Activated CD4-positive, CD25-positive, alpha-beta regulatory T cell treated with anti-CD3 and anti-CD28 coated beads, Interleukin-2, amount 50 U/mL, for 16 hours (primary cell): ENCODE measurements at places on chromosomes 4 and X.

DNA sequence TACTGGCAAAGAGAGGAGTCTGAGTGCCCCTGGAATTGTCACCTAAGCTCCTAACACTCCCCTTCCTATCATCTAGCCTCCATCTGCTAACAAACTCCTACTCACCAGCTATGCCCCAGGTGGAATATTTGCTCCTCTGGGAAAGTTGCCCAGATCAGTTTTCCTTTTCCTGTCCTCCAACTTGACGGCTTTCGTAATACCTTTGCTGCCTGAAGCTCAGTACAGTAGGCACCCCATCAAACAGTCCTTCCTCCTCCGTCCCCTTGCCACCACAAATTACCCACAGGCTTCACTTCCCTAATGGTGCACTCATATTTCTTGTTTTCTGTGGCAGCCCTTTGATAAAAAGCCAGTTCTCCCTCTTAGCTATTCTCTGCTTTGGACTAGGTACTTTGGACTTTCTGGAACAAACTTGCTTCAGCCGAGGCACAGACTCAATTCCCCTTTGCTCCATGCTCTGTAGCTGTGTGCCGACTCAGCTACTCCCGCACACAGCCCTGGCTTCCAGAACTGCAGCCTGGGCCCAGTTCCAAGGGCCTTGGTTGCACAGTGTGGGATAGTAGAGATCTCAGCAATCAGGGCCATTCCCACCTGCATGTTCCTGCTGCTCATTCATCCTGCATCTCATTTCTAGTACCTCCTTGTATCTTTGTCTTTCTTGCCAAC, 605.1 kb downstream of the BCOR start:
- no peak for DNase-seq

DNA sequence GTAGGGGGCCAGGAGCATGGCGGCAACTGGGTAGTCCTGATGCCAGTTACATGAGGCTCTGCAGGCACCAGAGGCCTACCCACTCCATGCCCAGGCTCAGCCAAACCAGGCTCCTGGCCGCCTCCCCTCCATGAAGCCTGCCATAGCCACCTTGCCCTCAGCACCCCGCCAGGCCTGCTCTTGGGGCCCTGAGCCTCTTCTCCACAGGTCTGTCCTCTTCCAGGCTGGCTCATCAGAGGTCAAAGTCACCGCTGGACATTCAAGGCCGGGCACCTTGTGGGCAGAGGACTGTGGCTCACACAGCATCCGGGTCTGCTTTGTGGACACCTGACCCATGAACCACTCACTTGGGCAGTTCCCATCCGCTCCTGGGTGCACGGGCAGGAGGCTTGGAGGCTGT, 60.0 kb upstream of the AFAP1 start:
- no peak for DNase-seq

DNA sequence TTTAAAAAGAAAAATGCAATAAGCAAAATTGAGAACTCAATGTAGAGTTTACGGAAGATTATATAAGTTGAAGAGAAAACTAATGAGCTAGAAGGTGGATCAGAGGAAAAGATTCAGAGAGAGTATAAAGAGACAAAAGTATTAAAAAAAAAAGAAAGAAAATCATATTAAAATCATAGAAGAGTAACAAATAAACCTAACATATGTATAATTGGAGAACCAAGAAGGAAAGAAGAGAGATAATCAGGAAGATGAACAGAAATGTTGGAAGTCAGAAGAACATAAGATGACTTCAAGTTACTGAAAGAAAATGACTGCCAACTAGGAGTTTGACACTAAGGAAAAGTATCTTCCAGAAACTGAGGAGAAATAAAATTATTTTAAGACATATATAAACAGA, 34.3 kb upstream of the ANTXR2 start:
- no peak for DNase-seq

DNA sequence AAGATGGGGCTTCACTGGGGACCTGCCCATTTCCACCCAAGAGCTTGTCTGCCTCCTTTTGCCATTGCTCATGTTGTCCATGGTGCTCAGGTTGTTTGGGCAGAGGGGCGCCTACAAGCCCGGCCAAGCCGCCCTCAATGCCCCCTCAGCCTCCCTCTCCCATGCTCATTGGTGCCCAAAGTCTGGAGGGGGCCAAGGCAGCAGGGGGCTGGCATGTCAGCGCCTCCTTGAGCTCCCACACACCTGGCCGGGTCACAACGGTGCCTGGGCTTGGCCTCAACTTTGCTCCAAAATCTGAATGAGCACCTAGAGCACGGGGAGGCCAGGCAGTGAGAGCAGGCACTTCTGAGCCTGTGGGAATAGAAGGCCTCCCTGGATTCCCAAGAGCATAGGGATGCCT, 1598.8 kb downstream of the PCDH7 start:
- no peak for DNase-seq

DNA sequence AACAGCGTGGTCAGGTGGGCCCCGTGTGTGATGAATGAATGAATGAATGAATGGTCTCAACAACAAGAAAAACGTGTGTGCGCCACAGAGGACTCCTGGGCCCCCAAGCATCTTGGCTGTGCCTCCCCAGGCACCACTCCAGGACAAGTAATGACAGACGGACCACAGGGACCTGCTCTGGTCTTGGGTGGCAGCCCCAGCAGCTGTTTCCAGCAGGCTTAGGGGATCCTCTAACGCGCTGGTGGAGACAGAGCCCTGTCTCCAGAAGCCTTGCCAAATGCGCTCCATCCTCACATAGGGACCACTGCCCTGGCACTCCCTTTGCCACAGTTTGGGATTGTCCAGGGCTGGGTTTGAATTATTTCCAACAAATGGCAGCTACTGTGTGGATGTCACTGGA, 39.1 kb downstream of the PSAPL1 start:
- no peak for DNase-seq

GRCh38 chr4:6090931-6091330, 72.7 kb upstream of the C4orf50 start:
- DNase-seq, result no peak

GRCh38 chr4:184938871-184939270, 79.4 kb upstream of the HELT start:
- no peak for DNase-seq

- DNase-seq, result no peak
Measured at GRCh38 chr4:65617416-65617815, 52.9 kb downstream of the EPHA5 start.

DNA sequence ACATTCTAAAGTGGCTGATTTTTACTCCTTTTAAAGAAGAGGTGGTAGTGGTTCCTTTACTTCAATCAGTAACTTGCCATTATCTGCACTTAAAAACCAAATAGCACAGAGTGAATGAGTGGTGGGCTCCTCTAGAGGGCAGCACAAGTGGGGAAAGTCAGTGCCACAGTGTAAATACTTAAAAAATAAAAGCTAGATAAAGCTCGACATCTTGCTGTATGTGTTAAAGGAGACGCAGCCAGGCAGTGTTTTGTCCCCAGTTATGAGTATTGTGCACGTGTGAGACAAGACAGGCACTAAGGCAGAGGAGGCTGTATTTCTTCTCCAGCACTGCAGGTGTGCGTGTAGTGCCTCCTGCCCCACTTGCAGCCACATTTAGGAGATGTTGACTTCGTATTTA, 24.6 kb downstream of the NAP1L5 start:
- DNase-seq, result no peak

- DNase-seq, result no peak
Measured at GRCh38 chr4:105092768-105093167, 53.9 kb upstream of the TET2 start.

DNA sequence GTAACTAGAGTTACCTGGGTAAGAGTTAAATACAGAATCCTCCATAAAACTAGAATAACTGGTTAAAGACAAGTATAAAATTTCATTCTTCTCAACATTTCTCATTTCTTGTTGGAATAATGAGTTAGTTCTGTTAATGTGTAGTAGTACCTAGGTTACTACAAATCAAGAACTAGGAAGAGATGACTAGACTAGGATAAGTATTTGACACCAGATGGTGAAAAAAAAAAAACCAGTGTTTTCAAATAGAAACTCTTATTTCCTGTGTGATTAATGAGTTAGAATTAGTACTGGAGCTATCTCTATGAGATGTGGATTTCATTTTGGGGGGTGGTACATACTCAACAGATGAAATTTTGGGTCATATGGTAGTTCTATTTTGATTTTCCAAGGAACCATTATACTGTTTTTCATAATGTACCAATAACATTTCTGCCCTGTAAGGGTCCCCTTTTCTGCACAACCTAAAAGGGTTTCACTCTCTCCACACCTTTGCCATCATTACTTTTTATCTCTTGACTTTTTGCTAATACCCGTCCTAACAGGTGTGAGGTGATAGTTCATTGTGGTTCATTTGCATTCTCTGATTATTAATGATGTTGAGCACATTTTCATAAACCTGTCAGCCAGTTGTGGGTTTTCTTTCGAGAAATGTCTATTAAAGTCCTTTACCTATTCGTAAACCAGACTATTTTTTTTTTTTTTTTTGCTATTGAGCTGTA, 1.7 kb upstream of the VCX start:
- DNase-seq, result no peak

DNA sequence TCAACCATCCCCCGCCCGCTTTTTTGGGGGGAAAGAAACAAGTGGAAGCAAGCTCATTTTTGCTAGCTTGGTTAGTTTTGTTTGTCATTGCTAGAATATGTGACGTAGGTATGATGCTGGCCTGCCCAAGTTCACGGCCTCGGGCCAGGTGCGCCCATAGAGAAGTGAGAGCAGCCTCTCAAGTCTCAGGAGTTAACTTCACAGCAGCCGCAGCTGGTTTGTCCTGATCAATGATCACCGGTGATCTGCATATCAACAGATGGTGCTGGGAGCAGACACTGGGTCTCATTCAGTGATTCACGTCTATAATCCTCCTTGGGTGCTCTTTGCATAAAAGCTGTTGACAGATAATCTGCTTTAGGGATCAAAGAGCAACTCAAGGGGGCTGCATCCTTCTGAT, 50.1 kb downstream of the ENPP6 start:
- no peak for DNase-seq

- DNase-seq, result no peak
Measured at GRCh38 chrX:9582956-9583355, 118.1 kb downstream of the TBL1X start.

DNA sequence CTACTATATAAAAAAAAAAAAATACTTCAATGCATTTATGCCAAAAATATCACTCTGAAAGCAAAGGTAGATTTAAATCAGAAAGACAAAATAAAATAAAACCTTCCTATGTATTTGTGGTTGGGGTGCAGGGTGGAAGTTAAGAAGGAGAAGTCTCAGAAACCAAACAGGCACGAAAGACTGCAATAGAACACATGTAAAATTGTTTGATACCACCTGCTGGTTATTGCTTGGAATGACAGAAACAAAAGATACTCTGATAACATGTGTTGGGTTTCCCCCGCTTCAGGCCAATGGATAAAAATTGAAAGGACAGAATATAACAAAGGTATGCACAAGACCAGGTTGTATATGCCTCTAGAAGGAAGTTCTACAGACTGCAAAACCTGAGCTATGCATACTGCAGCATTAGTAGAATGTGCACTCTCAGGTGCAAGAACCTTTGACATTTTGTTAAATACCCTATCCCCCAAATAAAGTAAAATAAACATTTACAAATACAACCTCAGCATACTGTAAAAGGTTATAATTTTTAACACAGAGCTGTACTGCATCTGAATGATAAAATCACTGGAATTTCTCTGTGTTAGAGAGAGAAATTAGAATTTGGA, 118.8 kb downstream of the GABRA2 start:
- DNase-seq, result no peak

- DNase-seq, result no peak
Measured at GRCh38 chrX:16511796-16512776, 137.9 kb upstream of the S100G start.

DNA sequence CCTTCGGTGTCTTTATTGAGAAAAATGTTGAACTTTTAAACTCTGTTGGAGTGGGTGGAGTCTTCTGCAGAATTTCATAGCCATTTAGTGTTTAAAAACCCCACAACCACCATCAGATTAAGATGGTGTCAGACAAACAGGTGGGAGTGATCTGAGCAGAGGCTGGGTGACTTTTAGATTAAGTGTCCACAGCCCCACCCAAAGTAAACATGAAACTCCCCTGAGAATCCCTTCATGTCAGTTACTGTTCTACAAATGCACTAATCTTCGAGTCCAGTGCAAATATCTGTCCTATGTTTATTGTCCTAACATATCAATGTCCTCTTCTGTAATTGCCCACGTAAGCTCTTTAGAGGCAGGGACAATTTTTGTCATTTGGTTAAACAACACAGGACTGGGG, 175.6 kb upstream of the RBPJ start:
- no peak for DNase-seq

DNA sequence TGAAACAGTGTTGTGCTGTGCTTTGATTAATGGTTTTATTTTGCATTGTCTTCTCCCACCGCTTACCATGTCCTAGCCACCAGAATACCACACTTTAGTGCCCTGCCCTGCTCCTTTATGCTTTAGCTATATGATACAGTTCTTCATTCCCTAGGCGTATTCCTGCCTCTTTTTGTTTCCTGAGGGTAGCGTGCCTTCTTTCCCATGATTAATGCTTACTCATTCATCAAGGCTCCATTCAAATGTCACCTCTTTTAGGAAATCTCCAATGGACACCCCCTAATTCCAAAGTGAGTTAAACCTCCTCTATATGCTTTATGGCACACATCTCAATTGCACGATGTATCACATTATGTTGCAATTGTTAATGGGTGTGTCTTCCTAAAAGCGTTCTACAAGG, 46.3 kb downstream of the SPANXD start:
- DNase-seq, result no peak

DNA sequence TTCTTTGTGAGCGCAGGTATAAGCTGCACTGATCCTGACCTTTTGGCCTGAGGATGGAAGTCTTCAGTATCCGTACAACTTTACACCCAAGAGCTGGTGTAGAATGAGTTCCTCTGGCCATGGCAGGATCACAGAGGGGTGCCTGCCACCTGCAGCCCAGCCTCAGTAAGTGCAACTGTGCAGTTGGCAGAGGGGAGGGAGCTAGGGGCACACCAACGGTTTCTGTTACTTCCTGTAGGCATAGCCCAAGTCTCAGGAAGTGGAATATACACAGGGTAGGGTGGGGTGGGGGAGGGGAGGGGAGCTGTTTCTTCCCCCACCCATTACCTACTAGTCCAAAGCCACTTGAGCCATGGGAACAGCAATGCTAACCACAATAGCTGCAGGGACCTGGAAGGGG, 85.4 kb upstream of the GBA3 start:
- no peak for DNase-seq

- no peak for DNase-seq
Measured at GRCh38 chrX:24799078-24799477, 105.4 kb downstream of the POLA1 start.

GRCh38 chrX:11435568-11435967, 142.4 kb downstream of the AMELX start:
- DNase-seq, result no peak

DNA sequence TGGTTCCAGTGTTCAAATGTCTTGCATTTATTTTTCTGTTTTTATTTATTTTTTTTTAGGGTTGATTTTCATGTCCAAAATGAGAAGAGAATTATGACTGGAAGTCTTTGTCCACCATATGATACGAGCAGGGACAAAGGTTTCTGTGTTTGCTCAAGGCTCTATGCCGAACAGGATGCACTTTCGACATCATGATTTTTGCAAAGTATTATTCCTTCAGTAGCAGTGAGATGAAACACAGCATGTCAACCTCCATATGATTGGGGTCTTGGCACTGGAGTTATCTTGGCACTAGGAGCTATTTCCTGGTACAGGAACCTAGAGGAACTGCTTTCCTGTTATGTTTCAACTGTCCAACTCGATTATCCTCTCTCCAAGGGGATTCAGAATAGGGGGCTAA, 72.6 kb downstream of the UCHL1 start:
- no peak for DNase-seq

GRCh38 chr4:174457468-174457867, 64.8 kb downstream of the HPGD start:
- no peak for DNase-seq

- DNase-seq, result no peak
Measured at GRCh38 chr4:3532751-3533422, 665 bp upstream of the LRPAP1 start.
